RCC 7860 (cell line): ENCODE measurements at places on chromosomes 3 and 15.

- no peak for DNase-seq
These were observed 149.5 kb downstream of the DNAJB8 start for GRCh38 chr3:128317101-128317697.

GRCh38 chr15:89910891-89911626, 1.7 kb downstream of the ARPIN start:
- no peak for DNase-seq

DNA sequence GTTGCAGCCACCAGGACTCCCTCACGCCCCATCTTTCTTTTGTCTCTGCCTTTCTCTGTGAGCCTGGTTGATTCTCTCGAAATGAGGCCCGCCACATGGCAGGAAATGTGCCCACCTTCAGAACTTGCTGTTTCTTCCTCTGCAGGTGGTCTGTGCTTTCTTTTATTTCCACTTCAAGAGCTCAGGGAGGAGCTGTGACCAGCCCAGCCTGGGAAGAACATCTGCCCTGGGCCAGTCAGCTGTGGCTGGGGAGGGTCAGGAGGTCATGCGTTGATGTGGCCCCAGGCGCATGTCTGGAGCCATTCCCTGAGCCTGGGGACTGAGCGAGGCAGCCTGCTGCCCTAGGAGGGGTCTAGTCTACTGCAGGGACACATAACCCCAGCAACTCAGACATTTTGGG, 8.0 kb downstream of the FBLN2 start:
- no peak for DNase-seq

DNA sequence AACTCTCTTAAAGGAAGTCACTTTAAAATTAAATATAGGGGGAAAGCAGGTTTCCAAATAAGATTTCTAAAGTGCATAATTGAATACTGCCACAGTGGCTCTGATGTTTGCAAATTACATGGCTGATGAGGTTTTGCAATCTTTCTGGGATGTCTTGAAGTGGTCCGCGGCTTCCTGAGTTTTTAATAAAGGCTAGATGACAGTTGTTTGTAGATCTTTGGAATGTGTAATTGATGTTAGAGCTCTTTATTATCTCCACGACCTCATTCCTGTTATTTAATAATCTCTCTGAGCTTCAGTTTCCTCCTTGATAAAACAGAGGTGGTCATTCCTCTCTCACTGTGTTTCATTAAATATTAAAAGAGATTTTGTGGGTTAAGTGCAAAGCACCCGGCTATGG, 27.0 kb upstream of the CEMIP start:
- DNase-seq: no peak
